ENCODE measurements at places on chromosomes 6 and 20.

- DNase-seq, result no peak
These were observed 1.2 kb upstream of the CLDN20 start for GRCh38 chr6:155262655-155263054.

DNA sequence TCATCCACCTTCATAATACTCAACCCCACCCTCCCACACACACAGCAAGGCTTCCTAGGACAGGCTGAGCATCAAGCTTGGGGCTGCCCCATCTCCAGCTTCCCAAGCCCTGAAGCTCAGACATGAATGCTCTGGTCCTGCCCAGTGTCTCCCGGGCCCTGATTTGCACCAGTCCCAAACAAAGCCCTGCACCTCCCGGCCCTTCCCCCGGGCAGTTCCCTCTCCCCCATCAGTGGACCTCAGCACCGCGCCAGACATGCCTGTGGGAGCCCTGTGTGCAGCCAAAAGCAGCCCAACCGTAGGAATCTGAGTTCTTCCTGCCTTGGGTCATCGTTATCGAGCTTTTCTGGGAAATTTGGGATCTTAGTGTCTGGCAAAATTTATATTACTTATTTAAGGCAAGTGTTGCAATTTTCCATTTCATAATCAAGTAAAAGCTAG, 63.5 kb downstream of the THBS2 start:
- no peak for DNase-seq

GRCh38 chr6:139703780-139704179, 329.3 kb upstream of the CITED2 start:
- no peak for DNase-seq

DNA sequence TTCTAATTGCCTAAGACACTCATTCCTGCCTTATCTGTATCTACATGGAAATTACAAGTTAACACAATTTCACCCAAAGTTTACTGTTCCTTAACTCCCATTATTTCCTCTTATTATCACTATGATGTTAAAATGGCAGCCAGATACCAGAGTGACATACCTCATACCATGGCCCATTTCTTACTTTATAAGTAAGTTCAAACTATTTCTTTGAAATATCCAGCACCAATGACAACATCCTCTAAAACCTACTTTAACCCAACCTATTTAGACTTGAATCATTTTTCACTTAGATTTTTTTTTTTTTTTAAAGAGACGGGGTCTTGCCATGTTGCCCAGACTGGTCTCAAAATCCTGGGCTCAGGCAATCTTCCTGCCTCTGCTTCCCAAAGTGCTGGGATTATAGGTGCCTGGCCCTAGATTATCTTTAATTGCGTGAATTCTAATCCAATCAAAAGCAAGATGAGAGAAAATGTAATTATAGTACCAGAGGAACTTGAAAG, 10.0 kb downstream of the REV3L start:
- DNase-seq, result no peak

- DNase-seq, result no peak
These were observed 75.5 kb downstream of the NOL4L start for GRCh38 chr20:32509639-32510066.

DNA sequence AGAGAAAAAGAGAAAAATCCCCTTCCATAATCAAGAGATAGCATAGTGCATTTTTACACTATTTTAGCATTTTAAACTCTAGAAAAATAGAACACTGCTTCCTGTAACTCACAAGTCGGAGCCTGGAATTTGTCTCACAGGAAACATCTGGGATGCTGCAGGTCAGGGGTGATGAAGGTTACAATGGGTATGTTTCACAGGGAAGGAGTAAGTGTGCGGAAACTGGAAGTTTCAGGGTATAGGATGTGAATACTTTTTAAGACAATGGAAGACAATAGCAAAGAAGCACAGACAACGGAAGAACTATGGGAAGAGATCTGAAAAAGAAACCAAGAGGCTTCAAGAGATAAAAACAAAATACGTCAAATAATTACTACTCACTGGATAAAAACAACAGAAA, 361.0 kb upstream of the MARCKS start:
- DNase-seq, result no peak

GRCh38 chr20:63073738-63074065, 66.9 kb upstream of the BHLHE23 start:
- no peak for DNase-seq

- DNase-seq, result no peak
These were observed 46.9 kb downstream of the MAP3K4 start for GRCh38 chr6:161038229-161039031.

GRCh38 chr20:32037929-32038328, 14.1 kb upstream of the HCK start:
- DNase-seq, result no peak
